NCI-H1048 (cell line): ENCODE measurements at places on chromosomes 16 and 17.

GRCh38 chr17:3002538-3003295 is 60.7 kb downstream of the OR1D5 start:
- DNase-seq, result no peak

DNA sequence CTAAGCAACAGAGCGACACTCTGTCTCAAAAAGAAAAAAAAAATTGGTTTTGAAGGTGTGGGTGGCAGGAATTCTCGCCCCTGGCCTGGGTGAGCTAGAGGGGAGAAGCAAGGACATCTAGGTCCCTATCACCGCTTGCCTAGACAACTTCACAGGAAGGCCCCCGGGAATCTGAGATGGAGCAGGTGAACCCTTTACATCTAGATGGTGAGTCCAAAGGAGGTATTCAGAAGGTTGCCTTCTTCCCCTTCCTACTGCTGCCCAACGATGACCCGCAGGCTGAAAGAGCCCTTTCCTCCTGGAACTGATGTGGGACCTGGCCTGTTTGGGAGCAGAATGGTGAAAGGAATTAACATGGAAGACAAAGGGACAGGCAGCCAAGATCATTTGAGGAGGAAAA is 1.3 kb upstream of the CRYBA1 start:
- no peak for DNase-seq

GRCh38 chr16:47624563-47624962 is 163.4 kb downstream of the PHKB start:
- DNase-seq, result no peak

- DNase-seq, result no peak
These were observed 25.7 kb upstream of the SUPT4H1 start for GRCh38 chr17:58377661-58378060.

- DNase-seq, result no peak
These were observed 65.9 kb downstream of the CCT6B start for GRCh38 chr17:34895383-34895782.
